ENCODE measurements at places on chromosomes 7 and 10.

DNA sequence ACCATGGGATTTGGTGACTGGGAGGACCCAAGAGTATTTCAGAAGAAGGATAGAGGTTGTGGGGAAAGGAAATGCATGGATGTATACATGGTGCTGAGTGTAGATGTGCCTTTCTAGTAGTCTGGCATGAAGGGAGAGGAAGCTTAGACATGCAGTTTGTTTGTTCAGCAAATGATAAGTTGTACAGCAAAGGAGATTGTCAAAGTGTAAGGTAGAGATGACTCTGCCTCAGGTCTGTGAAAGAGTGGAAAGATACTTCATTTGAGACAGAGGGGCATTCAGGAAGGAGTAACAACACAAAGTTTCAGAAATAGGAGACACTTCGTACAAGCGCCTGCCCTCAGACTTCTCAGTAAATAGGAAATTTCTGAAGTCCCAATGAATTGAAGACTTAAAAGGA lies 152.3 kb downstream of the CELF2 start:
- DNase-seq: no peak

DNA sequence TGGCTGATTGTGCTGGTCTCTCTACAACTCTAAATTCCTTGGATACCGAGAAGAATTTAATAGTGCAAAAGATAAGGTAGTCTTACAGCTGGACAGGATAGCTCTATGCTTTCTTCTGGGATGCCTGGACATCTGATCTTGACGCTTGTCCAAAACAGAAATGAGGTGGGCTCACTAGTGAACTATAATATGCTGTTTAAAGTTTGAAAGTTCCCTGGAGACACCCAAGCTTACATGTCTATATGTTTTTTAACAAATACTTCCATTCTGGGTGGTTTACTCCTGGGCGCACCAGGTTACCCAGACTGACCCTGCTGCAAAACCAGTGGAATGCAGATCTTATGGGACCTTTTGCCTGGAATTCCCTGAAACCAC lies 702.1 kb upstream of the COBL start:
- no peak for DNase-seq

DNA sequence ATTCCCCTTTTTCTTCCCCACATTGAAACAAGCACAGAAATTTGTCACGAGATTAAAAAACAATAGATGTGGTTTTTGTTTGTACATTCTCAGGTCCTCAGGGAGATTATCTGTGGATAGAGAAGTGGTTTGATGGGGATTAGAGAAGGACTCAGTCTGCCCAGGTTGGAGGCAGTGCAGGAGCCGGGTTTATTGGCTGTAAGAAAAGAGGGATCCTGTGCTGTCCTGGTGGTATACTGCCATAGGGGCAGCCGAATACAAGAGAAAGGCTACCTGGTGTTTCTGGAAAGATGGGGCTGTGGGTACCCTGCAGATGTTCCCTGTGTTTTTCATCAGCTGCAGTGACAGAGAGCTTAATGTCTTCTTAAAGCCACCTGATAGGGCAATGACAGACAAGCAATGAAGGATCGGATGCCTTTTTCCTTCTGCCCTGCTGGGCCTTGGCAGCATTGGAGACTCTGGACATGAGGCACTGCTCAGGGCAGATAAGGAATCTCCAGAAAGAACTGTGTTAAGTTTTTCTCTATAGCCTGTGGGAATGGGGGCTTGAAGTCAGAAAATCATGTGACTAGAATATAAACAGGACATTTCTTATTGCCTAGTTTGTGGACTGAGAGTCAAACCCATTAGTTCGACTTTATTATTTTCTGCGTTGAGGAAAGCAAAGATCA lies 18.1 kb upstream of the GPR141 start:
- DNase-seq: no peak

DNA sequence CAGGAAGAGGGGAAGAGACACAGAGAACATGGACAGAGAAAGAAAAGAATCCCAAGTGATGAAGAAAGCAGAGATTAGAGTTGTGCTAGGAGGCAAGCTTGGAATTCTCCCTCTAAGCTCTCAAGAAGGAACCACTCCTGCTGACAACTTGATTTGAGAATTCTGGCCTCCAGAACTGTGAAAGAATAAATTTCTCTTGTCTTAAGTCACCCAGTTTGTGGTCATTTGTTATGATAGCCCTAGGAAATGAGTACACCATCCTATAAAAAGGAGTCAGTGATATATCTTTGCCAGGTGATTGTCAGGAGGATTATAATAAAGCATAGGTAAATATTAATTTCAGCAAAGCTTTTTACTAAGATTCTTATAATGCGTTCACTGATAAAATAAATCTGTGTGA lies 82.7 kb upstream of the TFEC start:
- DNase-seq: no peak

GRCh38 chr10:130579913-130580312 lies 443.7 kb downstream of the GLRX3 start:
- no peak for DNase-seq

DNA sequence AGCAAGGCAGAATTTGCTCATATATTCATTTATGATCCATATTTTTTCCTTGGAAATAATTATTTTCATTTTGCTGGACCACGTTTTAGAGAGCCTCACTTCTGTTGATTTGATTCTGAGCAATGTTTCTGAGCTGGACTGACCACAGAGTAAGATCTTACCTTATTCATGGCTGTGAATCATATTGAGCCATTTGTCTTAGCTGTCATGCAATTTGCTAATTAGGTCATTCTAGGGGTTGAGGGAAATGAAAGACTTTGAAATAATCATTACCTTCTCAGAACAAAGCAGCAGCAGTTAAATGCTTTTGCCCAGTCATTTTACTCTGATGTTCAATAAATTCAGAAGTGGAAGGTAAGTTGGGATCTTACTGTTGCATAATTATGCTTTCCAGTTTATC lies 251.4 kb downstream of the SDK1 start:
- DNase-seq: no peak

DNA sequence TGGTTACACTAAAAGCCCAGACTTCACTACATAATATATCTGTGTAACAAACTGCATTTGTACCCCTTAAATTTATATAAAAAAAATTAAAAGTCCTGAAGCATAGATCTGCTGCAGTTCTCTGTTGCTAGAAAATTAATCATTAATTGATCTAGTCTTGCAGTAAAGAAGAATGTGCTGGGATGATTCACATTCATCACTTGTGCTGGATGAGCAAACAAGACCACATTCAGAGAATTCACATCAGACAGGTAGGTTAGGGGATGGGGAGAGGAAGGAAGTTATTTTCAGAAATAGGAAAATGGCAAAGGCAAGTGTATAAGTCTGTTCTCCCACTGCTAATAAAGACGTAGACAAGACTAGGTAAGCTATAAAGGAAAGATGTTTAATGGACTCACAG lies 1019.0 kb downstream of the KCNMA1 start:
- DNase-seq: no peak

- DNase-seq: no peak
These were observed 31.1 kb downstream of the NUB1 start for GRCh38 chr7:151372612-151373265.

GRCh38 chr7:80749270-80749669 lies 110.8 kb downstream of the CD36 start:
- no peak for DNase-seq

DNA sequence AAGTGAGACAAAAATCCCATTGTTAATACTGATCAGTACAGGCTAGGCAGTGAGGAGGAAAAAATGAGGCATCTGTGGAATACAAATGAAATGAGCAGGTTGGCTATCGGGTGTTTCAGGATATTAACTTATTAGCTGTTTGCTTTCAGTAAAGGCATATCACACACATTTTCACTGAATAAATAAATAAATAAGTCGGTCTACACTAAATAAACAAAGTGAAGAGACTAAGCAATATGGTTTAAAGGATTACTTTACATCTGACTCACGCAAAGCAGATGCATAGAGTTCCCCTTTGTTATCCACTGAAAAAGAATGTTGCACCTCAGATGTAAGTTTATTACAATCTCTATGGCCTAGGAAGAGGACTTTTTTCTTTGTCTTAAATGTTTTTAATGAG lies 6.3 kb upstream of the SEMA3A start:
- no peak for DNase-seq

GRCh38 chr10:53699684-53700083 lies 927.1 kb upstream of the MBL2 start:
- no peak for DNase-seq

GRCh38 chr10:72611783-72612182 lies 14.1 kb downstream of the MICU1 start:
- DNase-seq: no peak

GRCh38 chr10:11411926-11412545 lies 199.4 kb downstream of the USP6NL start:
- no peak for DNase-seq

DNA sequence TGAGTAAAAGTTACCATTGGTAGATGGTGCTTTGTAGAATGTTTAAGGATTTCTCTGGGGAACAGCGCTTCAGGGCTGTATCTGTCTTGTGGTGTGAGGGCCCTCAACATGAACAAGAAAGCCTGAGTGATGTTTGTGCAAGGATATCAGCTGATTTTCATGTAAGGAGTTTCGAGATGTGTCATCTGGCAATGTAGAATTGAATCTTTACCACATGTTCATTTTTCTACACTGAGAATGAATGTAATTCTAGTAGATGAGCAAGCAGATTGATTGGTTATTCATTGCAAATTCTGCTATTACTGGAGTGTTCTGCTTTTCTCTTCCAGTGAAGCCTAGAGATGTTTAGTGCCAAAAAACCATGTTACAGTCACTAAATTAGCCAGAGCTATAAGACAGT lies 87.7 kb downstream of the ST7 start:
- DNase-seq: no peak

DNA sequence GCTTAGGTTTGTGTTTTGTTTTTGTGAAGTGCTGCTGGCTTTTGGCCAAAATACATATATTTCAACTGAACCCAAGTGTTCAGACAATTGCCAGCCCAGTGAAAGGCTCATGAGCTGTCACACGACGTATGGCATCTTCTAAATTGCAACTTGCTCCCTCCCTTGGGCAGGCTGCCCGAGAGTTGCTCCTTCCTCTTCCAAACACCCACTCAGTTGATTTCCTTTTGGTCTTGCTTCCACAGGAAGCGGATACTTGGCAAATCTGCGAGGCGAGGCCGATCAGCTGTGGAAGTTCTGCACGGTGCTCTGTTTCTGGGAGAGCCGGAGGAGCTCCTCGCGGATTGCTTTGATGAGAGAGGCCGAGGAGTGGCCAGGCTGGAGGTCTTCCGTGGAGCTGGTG lies 39.6 kb upstream of the ATP6V0A4 start:
- no peak for DNase-seq

DNA sequence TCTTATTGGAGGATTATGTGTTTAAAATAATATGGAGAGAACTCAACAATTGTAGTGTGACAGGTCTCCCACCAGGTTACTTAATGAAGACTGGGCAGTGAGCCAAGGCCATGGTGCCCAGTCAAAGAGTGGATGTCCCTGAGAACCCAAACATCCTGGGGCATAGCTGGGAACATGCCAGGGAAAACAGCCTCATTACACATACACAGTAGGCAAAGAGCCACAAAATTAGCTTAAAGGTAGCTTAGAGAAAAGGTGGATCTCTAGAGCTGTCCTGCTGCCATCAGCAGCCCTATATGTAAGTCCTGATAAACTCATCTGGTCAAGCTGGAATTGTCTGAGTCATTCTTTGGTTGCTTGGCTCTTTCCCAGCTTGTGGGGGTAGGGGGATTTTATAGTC lies 287.8 kb downstream of the PHF14 start:
- no peak for DNase-seq

GRCh38 chr7:73429215-73429614 lies 4.4 kb upstream of the FZD9 start:
- DNase-seq: no peak

GRCh38 chr10:97721871-97722780 lies 8.6 kb downstream of the MARVELD1 start:
- DNase-seq: no peak

DNA sequence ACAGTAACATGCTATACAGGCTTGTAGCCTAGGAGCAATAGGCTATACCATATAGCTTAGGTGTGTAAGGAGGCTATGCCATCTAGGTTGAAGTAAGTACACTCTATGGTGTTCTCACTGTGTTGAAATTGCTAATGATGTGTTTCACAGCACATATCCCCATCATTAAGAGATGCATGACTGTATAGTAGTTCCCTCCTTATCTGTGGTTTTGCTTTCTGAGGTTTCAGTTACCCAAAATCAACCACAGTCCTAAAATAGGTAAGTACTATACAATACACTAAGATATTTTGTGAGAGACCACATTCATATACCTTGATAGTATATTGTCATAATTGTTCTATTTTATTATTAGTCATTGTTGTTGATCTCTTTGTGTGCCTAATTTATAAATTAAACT lies 12.7 kb downstream of the FZD1 start:
- DNase-seq: no peak

- DNase-seq: no peak
These were observed 18.8 kb upstream of the VPS41 start for GRCh38 chr7:38927751-38928150.

DNA sequence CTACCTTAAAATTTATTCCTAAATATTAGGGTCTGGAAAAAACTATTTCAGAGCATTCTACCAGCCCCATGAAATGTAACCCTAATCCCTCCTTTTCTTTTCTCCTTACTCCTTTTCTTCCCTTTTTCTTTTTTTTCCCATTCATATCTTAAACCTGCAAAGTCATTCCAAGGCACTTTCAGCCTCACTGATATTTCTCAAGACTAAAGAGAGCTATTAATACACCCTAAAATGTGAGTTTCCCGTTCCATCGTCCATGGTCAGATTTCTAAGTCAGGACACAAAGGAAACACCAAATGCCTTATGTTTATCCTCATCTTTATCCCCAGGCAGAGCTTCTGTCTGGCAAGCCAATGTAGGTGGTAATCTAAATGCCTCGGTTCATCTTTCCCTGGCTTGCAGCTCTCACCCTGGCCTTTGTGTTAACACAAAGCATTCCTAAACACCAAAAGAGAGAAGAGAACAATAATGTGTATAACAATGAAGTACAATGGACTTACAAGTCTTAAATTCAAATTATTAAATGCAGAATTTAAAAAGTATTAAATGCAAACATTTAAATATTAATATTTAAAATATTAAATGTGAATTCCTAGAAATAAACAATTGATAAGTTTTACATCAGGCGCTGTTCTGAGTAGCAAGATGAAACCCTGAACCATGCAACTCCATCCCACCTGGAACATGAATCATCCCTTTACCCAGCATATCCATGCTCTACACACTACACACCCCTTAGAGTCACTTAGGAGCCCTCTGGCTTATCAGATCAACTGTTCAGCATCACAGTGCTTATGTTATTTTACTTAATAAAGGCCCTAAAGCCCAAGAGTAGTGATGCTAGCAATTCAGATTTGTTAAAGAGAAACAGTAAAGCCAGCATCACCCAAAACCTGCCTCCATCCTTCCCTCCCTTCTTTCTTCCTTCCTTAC lies 26.8 kb downstream of the MICU1 start:
- DNase-seq: no peak

- DNase-seq: no peak
These were observed 5.7 kb downstream of the ZNF92 start for GRCh38 chr7:65379318-65379717.

- DNase-seq: no peak
These were observed 68.6 kb downstream of the ADAM22 start for GRCh38 chr7:88002617-88003016.

GRCh38 chr7:46586406-46586805 lies 665.3 kb upstream of the IGFBP3 start:
- no peak for DNase-seq
